ENCODE measurements at places on chromosomes 16 and 17.

- no peak for DNase-seq
Observed at GRCh38 chr16:84761448-84762368, 58.1 kb upstream of the CRISPLD2 start.

DNA sequence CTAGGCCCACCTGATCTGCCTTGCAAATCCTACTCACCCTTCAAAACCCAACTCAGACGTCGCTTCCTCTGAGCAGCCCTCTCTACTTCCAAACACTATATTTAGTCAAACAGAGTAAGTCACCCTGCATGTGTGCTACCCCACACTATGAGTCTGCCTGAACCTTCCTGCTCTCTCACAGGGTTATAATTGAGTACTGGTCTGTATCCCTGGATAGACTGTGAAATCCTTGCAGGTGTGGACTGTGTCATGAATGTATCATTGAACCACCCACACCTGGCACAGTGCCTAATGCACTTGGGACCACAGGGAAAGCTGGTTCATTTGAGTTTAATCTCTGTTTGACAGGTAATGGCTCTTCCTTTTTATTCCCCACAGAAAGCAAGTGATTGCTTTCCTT, 3.4 kb downstream of the FBXO39 start:
- no peak for DNase-seq

DNA sequence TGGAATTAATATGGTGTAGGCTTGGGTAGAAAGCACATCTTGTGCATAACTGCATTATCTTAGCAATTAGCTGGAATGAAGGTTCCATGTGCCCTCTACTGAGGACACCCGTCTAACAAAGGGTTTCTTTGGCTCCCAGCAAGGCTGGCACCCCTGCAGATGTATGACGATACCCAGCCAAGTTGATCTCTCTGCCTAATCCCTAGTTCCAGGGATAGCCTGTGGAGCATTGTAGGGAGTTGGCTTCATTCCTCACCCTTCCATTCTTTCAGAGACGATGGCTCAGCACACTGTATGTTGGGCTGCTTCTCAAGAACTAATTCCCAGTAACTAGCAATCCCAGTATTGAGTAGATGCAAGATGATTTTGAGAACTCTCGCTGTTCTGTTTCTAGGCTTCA, 182.5 kb downstream of the SNX29 start:
- DNase-seq: no peak

DNA sequence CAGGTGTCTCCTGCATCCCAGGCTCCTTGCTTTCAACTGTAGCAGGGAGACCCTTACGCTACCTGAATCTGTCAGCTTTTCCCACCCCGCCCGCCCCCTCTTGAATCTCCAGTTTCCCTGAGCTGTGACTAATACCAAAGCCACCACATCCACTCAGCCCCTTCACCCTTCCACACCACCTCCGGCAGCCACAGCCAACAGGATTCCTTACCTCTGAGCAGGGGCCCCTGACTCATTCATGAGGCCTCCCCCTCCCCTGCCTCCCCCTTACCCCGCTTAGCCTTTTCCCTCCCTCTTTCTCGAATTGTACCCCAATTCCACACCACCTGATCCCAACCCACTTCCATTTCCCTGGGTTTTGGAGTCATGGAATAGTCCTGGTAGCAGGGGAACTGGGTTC, 2.3 kb downstream of the STX1B start:
- no peak for DNase-seq

- DNase-seq: no peak
Observed at GRCh38 chr16:87437911-87438610, 45.9 kb downstream of the MAP1LC3B start.

GRCh38 chr17:73292031-73292531, 19.7 kb downstream of the CDC42EP4 start:
- peak; percentile 70 for DNase-seq

GRCh38 chr17:9575381-9576101, at the start of gene STX8:
STX8 (minus strand) TSS chr17:9575820; CDS start chr17:9575808, 12 bp downstream.
- peak; percentile 91 for DNase-seq

DNA sequence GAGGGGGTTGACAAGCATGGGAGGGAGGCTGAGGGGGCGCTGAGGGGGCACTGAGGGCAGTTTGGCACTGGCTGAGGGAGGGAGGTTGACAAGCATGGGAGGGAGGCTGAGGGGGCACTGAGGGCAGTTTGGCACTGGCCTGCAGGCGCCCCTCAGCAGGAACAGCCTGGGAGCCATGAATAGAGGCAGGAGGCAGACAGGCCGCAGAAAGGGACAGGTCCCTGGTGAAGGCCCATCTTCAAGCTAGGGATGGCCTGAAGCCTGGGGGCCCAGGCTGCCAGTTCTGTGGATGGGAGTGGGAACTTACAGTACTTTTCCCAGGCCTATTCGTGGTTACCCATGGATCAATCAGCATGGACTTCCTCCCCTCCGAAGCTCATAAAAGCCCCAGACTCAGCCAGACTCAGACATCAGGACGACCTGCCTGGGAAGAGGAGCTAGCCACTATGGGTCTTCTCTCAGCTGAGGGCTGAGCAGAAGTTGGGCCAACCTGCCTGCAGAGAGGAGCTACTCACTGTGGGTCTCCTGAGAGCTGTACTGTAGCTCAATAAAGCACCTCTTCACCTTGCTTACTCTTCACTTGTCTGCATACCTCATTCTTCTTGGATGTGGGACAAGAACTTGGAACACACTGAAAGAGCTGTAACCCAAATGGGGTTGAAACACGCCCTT, 72.8 kb upstream of the BRD7 start:
- DNase-seq: no peak

- DNase-seq: no peak
Observed at GRCh38 chr16:12094537-12095265, 118.2 kb downstream of the SNX29 start.

DNA sequence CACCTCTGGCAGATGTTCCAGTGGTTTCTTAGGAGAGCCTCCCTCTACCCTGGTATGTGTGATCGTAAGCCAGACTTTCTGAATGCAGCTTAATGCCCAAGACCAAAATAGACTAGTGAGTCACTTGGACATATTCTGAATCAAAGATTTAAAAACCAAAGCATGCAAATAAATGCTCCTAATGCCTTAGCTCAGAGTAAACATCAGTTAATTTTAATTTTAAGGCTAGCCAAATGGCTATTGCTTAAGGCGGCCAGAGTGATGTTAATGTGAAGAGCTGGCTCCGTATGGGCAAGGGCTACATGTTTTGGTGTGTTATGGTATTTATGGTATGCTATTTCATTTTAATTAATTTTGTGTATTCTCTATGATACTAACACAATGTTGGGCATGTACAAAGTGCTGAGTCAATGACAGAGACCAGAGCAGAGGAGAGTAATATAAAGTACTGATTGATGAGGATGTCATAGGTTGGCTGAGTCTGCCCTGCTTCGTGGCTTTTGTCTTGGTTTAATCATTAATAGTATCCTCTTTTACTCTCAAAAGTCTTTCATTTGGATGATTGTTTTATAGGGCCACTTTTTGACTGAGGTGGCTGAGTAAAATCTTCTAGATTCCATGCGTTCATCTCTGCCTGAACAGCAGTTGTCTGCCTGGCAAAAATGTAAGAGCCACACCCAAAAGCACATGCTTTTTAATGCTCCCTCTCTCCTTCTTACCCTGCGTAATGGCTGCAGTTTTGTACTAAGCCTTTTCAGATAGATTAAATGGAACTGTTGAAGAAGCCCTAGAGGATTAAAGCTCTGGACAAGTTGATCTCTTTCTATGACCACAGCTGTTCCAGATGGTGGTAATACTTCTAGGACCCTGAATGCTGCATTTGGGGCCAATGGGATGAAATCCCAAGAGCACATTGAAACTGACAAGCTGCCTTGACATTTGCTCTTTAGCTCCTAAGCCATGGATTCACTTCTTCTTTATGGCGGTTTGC, 59.6 kb downstream of the MAP2K6 start:
- peak; percentile 23 for DNase-seq

DNA sequence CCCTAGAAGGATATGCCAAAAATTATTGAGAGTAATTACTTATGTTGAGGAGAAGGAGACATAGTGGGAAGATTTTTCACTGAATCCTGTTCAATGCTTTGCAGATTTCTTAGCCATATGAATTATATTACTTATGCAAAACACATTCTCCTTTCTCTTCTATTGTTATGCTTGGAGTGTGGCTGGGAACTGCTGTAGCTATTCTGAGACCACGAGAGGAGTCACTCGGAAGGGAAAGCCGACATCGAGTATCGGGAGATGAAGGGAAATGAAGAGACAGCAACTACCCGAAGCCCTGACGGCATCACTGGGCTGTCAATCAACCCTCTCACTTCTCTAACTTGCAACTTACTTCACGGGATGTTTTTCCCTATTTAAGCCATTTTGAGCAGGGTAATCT, 39.6 kb downstream of the STX8 start:
- DNase-seq: no peak

DNA sequence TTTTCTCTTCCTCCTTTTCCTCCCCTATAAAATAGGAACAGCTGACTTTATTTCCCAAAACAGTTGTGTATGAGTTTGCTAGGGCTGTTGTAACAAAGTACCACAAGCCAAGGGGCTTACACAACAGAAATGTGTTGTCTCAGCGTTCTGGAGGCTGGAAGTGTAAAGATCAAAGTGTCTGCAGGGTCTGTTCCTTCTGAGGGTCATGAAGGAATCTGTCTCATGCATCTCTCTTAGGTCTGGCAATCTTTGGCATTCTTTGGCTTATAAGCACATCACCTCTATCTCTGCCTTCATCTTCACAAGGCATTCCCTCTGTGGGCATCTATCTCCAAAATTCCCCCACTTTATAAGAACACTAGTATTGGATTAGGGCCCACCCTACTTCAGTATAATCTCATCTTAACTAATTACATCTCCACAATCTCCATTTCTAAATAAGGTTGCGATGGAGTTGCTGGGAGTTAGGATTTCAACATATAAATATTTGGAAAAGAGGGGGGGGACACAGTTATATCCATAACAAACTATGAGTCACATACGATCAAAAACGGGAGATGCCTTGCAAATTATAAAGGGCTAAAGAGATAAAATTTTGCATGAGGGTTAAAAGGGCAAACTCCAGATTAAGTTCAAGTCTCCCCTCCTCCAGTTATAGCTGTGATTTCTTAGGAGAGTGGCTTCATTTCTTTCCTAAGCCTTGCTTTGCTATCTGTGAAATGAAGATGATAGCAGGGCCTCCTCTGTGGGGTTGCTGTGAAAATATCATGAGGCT, 109.7 kb downstream of the VAT1L start:
- DNase-seq: no peak

DNA sequence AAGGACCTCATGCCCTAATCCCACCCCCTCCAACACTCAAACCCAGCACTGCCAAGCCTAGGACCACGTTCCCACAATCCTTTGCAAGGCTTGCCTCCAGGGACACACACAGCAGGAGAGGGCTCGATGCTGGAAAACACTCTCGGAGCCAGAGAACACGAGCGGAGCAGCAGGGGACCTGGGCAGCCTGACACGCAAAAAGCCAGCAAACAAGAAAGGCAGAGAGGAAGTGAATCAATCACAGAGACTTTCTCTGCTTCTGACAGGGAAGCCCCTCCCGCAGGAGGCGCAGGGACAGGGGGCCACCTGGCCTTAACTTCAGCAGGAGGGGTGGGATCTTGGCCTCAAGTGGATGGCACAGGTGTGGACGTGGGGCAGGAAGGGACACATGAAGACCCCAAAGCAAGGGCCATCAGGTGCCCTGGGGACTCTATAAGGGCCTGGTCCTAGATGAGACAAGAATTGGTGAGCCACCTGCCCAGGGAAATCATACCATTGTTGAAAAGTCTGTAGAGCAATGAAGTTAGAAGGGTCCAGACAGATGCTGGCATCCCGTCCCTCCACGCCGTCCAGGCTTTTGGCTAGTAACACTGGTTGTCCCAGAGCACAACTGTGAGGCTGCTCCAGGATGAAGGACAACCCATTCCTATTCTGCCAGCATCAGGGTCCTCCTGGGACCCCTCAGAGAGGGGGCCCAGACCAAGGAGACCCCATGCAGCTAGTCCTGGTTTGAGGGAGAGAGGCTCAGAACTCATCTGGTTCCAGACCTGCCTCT, 2.2 kb downstream of the SDK2 start:
- DNase-seq: no peak

DNA sequence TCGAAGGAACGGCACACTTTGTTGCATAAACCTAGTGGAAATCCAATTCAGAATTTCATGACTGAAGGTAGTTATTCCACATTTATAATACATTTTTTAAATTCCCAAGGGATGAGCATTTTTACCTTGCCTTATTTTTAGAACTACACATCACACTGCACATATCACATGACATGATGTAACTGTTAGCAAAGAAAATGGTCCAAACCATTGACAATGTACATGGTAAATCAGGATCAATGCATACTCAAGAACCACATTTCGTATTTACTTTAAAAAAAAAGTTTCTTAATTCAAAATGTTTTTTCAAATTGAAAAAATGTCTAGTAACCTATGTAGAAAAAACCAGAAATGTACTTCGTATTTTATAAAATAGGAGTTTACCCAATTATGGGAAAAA, 2.5 kb downstream of the KANSL1 start:
- DNase-seq: peak; percentile 33

- DNase-seq: no peak
Observed at GRCh38 chr17:20092261-20092867, 83.2 kb downstream of the SPECC1 start.

DNA sequence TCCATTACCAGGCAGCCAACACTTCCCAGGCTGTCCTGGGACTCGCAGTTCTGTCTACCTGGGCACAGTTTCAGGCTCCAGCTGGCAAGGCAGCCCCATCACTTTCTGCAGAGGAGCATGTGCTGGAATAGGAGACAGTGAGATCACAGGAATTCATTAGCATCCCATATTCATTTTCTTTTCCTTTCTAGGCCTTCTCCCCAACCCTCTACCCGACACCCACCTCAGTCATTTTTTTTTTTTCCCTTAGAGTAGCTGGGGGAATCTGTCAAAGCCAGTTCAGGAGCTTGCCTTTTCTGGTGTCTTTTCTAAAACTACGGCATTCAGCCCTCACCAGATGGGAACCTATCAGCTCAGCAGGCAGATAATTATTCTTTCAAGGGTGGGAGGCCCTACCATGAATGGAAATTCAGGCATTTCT, 42.4 kb upstream of the FBXO47 start:
- no peak for DNase-seq

- DNase-seq: no peak
Observed at GRCh38 chr16:81495321-81496234, 51.0 kb downstream of the CMIP start.

DNA sequence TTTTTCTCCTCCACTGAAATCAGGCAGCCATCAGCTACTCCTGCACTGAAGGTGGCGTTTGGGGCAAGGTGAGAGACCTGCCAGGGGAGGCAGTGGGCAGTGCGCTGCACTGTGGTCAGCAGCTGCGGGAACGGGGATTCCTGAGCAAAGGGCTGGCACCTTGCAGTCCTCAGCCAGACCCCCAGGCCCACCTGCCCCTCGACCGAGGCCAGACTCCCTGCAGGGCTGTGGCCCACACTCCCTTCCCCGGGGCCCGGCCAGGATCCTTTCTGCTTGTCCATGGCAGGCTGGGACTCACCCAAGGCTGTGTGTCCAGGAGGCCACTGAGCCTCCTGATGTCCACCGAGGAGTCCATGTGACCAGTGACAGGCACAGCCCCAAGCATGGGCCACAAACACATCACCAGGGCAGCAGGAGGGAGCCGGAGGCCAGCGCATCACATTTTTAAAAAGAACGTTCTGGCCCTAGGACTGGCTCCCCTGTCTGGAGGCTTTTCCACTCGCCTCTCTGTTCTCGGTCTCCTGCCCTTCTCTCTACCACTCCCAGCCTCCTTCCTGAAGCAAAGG, 28.5 kb upstream of the TNRC6C start:
- no peak for DNase-seq

Data from SW480 (cell line).